NCI-H524 (cell line): ENCODE measurements at places on chromosomes 5 and 9.

GRCh38 chr5:67989456-67989855 lies 226.1 kb upstream of the PIK3R1 start:
- DNase-seq: no peak

- DNase-seq: peak; percentile 86
These were observed 39.6 kb downstream of the ZNF608 start for GRCh38 chr5:124706729-124707361.

GRCh38 chr9:92188969-92189781 lies 74.0 kb upstream of the SPTLC1 start:
- DNase-seq: no peak

DNA sequence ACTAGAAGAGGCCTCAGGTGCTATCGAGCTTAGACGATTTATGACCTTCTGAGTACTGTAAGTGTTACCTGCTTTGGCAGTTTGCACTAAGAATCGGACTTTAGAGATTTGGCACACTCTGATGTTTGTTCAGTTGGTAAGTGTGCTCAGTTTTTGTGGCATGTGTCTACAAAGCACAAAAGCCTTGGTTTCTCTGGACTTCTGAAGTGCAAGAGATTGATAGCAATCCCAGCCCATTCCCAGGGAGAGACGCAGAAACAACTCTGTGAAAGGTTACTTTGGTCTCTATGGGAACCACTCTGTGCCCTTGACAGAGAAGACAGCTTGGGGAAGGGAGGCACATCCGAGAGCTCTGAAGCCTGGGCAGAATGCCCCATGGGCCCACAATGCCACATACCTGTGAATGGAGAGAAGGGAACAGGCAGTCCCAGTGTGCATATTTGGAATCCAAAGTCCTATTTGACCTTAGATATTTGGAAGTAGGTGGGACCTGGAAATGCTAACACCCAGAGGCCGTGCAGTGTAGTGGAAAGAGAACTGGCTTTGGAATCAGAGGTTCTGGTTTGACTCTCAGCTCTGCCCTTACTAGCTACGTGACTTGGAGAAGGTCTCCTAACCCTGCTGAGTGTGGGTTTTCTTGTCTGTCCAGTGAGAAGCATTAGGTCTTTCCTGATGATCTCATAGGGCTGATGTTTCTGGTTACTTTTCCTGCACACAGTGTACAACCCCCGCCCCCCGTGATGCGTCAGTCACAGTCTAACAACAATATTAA lies 194.3 kb upstream of the VLDLR start:
- DNase-seq: no peak
